ENCODE measurements at places on chromosomes 12 and 14. TPM values are rescaled to one million over a fixed set of nuclear protein-coding genes. Genes with fewer than 3 reads are reported as not detected.

Gene RASSF9
- total RNA-seq = 2.6 TPM

Gene MYH7
- 426 TPM for total RNA-seq

Gene MMP17
- total RNA-seq = 6.3 TPM

Gene ARG2
- 1.0 TPM for total RNA-seq

Gene MYO1A
- not detected for total RNA-seq

Gene NXPH4
- total RNA-seq = not detected

Gene CD27
- total RNA-seq = not detected

Gene DICER1
- total RNA-seq = 107 TPM
